ENCODE measurements at places on chromosomes 16 and 17.

GRCh38 chr17:76641501-76641900 is 2.1 kb downstream of the ST6GALNAC1 start:
- DNase-seq = no peak

DNA sequence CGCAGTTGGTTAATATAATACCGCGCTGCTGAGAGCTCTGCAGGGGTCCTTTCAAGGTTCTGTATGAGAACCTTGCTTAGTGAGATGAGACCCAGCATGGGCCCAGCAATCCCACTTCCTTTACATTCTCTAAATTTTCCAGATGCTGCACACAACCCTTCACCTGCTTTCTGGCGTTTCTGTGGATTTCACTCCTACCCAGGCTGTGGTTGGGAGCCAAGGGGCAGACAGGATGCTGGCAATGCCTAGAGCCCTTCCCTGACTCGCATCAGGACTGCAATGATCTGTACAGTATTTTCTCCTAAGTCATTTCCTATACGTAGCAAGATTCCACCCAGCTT is 10.1 kb upstream of the PIPOX start:
- DNase-seq = no peak

DNA sequence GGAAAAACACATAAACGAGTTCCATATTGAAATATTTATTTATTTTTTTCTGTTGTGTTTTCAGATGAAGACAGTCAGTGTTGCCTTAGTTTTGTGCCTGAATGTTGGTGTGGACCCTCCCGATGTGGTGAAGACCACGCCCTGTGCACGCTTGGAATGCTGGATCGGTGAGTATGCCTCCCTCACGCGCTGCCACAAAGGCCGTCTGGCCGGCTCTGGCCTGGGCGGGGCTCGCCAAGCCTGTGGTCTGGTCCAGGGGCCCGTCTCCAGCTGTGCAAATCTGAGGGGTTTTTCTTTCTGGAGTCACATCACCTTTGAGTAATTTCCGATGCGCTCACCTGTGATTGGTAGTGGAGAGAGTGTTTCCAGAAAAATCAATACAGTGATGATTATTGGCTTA is 81.0 kb downstream of the RPTOR start:
- no peak for DNase-seq

GRCh38 chr16:89368604-89369249 is 121.6 kb downstream of the ANKRD11 start:
- DNase-seq = no peak

DNA sequence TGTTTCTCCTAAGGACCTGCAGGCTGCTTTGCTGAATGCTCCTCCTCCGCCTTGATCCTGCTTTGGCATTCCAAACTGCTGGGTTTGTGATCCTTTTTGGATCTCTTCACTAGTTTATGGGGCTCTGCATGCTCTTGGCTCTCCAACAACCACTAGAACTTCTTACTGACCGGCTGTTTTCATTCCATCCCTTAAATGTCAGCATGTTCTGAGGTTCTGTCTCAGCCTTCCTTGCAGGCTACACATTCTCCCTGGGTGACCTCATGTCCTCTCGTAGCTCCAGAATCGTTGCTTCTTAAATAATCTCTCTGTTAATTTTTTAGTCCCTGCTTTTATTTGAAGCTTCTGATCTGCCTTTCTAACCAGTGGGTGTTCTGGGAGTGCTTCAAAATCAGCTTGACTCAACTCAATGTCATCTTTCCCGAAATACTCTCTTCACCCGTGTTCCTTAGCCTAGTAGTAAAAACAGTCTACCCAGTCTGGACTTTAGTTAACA is 119.0 kb upstream of the HS3ST2 start:
- DNase-seq = no peak

GRCh38 chr16:12530302-12530701 is 273.4 kb downstream of the CPPED1 start:
- peak; percentile 32 for DNase-seq

DNA sequence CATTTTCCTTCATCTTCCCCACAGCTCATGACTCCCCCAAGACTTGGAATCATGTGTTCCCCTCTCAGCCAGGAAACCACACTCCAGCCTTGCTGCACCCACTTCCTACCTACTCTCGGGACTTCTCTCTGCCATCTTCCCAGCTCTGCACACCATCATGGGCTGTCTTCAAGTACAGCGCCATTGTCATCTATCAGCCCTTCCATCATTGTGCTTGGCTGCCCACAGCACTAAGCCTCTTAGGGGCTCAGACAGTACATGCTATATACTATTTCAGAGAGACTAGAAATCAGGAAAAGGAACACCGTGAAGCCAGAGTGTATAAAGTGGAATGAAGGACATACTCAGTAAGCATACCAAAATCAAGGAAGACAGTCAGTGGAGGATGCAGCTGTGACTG is 64.7 kb downstream of the CDH11 start:
- no peak for DNase-seq

DNA sequence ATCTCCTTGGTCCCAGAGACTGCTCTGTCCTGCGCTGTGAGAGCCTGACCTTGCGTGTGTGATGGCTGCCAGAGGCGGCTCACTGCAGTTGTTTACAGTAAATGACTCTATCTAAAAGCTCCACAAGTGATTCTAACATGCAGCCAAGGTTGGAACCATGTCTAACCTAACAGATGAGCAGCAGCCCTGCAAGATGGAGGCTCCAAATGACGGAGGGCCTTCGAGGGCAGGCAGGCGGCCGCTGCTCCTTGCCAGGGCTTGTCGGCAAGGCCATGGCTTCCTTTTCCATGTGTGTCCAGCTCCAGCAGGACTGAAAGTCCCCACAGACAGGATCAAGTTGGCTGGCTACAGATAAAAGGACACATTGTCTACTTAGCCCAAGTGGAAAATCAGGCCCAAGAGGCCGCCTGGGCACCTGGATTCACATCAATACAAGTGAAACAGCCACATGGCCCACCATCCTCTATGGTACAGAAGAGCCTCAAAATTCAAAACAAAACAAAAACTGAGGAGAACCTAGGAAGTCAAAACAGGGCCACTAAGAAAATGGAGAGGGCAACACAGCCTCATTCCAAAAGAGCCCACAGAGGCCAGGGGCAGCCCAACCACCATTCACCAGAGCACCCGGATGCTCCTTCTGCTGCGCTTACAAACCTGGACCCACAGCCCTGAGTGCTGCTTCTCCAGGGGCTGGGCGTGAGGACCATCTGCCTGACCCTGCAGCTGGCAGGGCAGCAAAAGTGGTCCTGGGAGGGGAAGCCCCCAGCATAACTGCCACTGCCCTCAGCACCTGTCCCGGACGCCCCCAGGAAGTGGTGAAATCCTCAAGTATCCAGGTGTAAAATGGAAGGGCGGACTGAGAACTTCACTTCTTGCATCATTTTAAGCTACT is 65.0 kb downstream of the AMFR start:
- DNase-seq = no peak

DNA sequence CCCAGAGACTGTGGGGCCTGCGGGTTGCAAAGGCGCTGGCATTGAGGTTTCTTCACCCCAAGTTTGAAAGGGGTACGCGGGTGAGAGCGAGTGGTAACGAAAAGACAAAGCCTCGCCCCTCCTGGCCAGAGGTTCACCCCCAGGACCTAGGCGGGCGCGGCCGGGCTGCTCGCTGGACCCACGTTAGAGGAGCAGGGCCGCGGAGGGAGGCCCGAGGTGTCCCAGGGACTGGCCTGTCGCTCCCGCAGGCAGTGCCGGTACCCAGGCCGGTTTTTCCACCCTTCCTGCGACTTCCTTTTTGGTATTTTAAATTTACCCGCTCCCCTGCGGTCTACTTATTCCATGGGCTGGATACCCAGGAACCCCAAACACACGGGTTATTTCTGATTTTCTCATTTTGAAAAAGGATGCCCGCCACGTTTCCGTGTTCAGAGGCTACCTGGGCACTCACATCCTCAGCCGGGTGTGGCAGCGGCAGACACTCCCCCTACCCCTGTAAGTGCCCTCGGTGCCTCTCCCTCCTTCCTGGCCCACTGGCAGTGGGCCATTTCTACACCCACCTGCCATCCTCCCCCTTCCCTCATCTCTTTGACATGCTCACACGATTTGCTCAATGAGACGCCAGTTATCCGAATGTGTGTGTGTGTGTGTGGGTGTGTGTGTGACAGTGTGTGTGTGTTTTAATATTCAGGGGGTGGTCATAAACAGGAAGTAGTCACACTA is 1.6 kb upstream of the FOXL1 start:
- no peak for DNase-seq

DNA sequence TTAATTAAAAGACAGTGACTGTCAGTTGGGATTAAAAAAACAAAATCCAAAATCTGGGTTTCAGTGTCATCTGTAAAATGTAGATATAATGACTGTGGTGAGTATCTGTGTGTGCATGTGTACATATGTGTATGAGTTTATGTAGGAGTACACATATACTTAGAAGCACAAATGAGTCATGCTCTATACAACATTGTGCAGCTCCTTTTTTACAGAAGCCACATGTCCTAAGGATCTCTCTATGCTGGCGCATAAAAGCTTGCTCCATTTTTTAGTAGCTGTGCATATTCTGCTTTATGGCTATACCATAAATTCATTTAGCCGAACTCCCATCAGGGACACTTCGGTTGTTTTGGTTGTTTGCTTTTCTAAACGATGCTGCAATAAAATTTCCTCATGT is 125.2 kb upstream of the EEF2KMT start:
- DNase-seq = no peak

GRCh38 chr16:75109732-75110243 is 6.8 kb downstream of the LDHD start:
- DNase-seq = peak; percentile 28

DNA sequence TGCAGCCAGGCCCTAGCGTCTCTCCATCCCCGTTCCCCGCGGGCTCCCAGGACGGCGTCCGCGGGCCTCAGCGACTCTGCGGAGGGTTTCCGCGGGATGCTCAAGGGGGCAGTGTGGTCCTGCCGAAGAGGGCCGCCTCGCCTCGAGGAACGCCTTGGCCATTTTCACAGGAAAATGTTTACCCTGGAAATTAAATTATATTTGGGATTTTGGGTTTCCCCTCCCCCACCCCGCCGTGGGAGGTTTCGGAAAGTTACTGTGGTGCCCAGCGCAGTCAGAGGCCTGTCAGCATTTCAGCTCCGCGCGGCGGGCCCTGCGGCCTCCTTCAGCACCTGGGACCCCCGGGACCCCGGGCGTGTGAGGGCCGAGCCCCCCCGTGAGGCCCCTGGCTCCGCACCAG is 94.5 kb downstream of the PCTP start:
- DNase-seq = peak; percentile 31

GRCh38 chr16:57577691-57578224 is 35.3 kb downstream of the ADGRG5 start:
- no peak for DNase-seq

DNA sequence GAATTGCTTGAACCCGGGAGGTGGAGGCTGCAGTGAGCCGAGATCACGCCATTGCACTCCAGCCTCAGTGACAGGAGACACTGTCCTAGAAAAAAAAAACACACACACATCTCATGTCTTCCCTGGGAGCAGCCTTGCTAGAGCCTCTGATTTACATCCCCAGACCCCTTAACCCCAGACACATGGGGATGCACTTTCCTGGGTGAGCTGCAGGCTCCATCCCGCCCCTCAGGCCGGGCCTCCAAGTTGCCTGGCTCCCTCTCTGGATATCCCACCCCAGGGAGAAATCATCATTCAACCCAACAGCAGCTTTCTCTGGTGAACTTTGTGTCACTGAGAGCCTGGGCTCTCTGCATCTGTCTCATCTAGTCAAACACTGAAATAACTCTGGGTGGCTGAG is 21.5 kb downstream of the SRL start:
- DNase-seq = no peak

DNA sequence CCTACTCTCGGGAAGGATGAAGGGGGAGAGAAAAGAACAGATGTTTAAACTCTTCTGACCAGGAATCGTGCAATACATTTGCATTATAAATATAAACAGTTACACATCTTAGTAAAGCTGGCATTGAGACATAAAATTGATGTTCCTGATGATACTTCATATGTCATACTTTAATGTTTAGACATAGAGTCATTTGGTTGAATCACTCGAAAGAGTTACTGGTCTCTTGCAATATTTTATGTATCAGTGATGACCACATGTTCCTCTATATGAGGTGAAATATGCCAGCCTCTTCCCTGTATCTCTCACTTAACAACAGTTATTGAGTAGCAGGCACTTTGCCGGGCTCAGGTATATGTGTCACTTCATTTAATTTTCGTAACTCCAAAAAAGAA is 49.7 kb upstream of the PMFBP1 start:
- DNase-seq = no peak

DNA sequence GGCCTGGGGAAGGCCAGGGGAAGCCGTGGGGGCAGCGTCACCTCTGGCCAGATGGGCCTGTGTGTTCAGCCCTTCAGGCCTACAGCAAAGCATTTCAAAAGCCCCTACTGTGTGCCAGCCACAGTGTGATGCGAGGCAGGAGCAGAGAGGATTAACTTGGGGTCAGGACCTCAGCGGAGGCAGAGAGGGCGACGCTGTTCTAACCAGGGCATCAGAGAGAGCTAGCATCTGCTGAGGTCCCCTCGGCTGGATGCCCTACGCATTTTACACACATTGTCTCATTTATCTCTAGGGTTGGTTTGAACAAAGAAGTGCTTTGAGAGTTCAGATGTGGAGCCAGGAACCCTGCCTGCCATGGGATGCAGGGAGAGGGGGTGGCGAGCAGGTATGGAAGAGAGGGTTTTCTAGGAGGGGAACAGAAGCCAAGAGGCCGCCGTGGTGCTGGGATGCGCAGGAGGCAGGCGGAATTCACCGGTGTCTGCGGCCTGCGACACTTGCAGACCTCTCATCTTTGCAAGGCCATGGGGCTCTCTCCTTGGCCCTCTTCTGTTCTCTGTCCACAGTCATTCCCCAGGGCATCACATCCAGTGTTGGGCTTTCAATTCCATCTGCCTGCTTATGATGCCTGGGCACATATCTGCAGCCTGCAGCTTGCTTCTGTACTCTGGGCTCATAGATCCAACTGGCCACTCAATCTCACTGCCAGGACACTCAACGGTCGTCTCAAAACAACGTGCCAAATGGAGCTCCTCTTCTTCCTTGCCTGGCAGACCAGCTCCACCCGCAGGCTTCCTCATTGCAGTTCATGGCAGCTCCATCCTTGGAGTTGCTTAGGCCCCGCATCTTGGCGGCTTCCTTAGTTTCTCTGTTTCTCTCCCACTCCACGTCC is 8.1 kb upstream of the NKD1 start:
- no peak for DNase-seq

DNA sequence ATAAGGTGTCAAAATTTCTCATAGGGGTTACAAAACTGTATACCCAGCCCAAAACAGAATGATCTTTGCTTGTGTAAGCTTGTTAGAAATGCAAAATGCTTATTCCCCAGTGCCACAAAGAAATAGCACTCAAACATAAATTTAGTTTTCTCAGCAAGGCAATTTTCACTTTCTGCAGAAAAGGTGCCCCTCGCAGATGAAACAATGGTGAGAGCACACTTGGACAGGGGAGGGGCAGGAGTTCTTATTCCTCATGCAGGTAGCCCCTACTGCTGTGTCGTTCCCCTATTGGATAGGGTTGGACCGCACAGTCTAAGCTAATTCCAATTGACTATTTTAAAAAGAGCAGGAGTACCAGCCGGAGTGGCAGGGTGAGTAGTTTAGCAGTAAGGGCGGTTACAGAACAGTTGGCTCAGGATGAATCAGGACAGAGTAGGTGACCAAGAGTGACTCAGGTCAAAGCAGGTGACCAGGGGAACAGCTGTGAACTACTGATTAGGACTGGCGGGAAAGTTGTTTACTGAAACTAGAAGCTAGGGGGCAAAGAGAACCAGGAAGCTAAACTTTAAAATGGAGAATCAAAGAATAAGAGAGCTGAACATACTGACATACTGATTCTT is 5.5 kb upstream of the LDHD start:
- DNase-seq = no peak

GRCh38 chr16:15564604-15565339 is 78.2 kb downstream of the MARF1 start:
- DNase-seq = no peak

Data from suppressor macrophage (primary cell).